ENCODE measurements at places on chromosomes 6 and 20.
A peak's percentile ranks its signal among the peaks of the same experiment; 100 is the strongest.

- DNase-seq: no peak
These were observed 7.1 kb downstream of the TFEB start for GRCh38 chr6:41728073-41728936.

GRCh38 chr6:40891686-40892085 lies 147.3 kb downstream of the UNC5CL start:
- no peak for DNase-seq

DNA sequence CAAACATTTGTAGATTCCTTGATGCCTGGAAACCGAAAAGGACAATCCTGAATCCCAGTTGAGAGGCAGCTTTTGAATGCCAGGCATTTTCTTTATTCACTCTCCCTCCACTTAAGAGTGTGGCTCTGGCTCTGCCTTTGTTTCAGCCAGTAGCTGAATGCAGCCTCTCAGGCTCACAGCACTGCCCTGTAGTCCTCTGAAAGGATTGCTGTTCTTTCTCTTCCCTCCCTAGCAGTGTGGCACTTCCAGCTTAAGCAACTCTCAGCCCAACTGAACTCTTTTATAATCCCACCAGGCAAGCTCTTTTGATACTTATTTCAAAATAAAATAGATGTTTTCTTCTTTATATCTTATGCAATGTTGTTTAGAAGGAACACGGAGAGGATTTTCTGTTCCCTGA lies 415.6 kb downstream of the GJA1 start:
- DNase-seq: no peak

DNA sequence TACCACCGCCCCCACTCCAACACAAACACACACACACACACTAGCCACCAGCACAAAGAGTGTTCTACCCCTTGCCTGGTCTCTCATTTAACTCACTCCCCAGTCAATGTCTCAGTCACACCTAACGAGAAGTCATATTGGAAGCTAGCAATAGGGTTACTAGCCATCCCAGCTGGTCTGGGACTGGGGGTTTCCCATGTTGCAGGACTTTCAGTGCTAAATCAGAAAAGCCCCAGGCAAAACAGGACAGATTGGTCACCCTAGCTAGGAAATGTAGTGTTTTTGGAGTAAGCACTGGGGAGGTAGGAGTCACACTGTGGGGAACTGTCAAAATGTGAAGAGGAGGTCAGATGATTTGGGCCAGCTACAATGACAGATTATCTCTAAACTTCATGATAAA lies 158.1 kb downstream of the UNC5CL start:
- DNase-seq: no peak

GRCh38 chr6:118705544-118706491 lies 54.4 kb upstream of the CEP85L start:
- no peak for DNase-seq

DNA sequence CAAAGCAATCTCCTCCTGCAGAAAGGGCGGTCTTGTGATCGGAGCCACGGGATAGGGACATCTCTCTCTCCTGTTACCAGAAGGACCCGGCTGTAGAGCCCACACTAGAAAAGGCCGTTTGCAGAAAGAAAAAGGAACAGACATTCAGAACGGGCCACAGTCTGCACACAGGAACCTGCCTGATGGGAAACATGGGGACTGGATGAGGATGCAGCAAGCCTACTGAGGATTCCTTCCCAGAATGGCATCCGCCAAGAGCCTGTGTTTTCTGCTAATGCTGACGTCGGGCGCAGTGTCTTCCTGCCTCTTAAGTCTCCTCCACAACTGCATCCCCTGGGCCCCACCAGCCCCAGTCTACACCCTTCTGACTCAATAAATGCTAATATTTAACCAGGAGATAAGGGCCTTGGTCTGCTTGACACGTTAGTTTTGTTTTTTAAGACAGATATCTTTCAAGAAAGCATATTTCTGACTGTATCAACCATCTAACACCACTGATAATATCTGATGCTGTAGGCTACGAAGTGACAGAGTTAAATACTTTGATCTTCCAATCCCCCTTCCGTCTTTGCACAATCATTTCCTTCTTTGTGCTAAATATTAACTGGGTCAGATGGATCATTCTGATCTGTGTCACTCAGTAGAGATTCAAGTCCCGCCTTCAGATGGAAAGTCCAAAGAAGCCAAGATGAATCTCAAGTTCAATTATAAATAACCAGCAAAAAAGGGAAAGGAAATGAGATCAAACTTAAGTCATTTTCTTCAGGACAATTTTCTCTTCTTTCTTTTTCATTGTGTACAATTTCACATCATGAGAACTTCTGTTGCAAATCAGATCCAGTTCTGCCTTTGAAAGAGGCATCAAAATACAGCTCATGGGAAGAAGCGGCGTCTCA lies 20.7 kb downstream of the FAM50B start:
- DNase-seq: no peak

- DNase-seq: no peak
These were observed 6.8 kb downstream of the PMEPA1 start for GRCh38 chr20:57703013-57703412.

DNA sequence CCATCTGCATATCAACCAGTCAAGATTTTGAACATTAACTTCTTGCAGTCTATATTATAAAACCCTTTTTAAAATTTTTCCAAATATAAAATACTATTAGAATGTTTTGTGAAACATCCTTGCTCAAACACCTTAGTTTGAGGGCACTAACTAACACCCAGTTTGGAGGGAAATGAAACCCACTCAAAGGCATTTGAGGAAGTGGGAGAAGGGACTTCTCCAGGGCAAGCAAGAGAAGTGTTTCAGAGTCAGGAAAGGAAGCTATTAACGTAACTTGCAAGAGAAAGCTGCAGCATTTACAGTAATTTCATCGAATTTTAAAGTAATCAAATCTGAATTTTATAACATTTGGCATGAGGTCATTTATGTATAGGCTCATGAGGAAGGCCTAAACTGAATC lies 21.3 kb downstream of the MTFR2 start:
- DNase-seq: no peak

DNA sequence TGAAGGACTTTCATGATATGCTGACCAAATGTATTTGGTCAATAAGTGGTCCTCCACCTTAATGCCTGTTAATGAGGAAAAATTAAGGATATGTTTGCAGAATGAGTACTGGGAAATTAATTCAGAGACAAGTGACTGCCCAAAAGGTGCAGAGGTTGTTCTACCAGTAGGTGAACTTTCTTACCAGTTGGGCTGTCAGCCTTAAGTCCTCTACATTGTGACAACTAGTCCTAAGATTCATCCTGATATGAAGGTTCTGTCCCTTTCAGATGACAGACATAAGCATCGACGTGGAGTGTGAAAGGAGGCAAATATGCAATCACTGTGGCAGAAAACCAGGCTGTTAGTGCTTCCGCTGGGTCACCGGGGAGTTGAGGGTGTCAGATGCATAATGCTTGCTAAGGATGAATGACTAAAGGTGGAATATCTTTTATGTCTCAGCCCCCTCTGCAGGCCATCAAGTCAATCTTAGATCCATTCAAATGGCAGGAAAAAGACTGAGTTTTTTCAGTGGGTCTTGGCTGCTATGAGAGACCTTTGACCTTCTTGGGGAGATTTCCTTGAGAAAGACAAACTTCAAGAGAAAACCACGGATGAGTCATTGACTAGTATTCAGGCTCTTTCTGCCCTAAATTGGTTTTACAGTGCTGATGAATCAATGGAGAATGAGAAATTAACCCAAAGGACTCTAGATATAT lies 226.0 kb downstream of the TPBG start:
- DNase-seq: peak; percentile 74

DNA sequence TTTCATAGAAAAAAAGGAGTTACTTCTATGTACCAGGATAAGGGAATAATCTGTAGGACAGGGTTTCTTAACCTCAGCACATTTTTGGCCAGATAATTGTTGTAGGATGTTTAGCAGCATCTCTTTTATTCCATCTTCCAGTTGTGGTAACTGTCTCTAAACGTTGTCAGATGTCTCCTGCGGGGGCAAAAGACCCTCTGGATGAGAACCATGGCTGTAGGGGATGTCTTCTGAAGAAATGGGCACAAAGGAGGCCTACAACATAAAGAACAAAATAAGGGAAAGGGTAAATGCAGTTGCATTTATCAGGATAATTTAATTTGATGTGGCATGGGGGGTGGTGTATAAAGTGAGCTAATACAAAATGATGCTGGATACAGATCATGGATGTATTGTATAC lies 4.1 kb upstream of the FBXO5 start:
- no peak for DNase-seq

GRCh38 chr6:2899596-2899995 lies 3.5 kb downstream of the SERPINB9 start:
- DNase-seq: no peak

GRCh38 chr20:46833360-46833759 lies 61.3 kb upstream of the EYA2 start:
- no peak for DNase-seq

DNA sequence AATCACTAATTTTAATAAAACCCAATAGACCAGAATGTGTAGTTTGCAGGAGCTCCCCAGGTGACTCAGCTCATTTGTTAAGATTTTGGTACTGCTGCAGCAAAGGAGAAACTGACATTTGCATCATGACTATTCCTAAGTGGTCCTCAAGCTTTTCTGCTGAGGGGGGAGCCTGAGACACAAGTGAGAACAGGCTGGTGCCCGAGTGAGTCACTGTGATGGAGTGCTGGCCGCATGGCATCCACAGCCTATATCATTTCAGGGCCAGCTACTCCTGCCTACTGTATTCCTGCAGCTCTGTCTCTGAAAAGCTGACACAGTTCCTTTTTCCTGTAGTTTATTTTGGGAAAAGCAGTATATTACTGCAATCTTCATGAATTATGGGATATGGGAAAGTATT lies 113.7 kb upstream of the ENPP5 start:
- no peak for DNase-seq

GRCh38 chr6:42727087-42727611 lies 4.8 kb upstream of the PRPH2 start:
- DNase-seq: no peak

DNA sequence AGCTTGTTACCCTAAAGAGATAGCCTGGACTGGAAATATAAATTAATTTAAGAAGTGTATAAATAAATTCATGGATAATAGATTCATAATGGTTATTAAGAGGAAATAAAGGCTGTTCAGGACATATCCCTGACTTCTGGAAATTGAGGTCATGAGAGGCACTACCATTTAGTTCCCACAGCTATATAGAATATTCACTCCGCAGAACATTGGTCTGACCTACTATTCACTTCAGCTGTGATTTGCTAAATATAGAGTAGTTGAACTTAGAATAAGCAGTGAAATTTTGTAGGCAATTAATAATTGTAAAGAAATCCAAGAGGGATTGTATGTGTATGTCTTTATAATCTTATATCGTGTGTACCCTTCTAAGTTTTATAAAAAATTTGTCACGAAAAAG lies 112.8 kb downstream of the ARID1B start:
- DNase-seq: no peak

- no peak for DNase-seq
These were observed at the start of the genes KCTD20 and PXT1 for GRCh38 chr6:36442671-36443470. Gene KCTD20, plus strand, starts transcription at chr6:36443000. Its CDS starts 27,098 bp downstream, at chr6:36470098. Gene PXT1, minus strand, starts transcription at chr6:36442854. Its CDS starts 16,772 bp downstream, at chr6:36426082.

DNA sequence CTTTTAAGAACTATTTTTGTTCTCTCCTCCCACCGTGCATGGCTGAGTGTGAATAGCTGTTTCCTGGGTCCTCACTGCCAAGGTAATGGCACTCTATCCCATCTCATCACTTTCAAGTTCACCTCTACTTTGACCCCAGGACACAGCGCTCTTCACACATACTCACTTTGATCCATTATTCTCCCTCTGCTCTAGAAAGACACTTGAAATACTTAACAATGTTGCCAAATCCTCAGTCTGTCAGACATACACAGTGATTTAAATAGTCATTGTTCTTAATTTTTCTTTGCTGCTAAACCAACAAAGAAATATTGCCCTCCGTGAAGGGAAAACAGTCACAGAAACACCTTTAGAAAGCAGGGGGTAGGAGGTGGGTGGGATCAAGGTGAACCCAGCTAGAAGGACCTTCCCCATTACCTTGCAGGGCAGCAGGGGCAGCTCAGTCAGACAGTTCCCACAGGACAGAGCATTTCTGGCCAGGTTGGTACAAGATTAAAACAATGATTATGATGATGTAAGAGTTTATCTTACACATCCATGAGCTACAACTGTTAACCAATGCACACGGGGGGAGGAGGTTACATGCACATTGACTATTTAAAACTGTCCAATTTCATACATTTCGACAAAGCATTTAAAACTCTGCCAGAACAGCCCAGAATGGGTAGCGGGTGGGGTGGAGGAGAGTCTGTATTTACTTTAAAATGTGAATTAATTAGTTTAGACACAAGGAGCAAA lies 2.4 kb downstream of the SLC22A23 start:
- DNase-seq: no peak

DNA sequence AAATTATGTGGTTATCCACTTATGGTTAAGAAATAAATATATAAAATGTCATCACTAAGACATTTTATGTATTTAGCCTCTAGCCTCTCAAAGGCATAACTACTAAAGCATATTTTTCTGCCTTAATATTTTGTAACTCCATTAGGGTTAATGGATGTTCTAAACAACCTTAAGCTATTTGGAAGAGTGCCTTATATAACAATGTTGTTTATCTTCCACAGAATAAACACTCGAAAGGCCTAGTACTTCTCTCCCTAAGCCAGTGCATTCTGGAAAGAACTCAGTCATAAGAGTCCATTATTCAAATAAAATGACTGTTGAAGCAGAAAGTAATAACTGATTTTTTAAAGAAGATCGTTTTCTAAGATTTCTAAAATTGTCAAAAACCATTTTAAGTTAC lies 15.0 kb upstream of the PRIM2 start:
- no peak for DNase-seq

- no peak for DNase-seq
These were observed 4.4 kb upstream of the RPS21 start for GRCh38 chr20:62382306-62383198.

DNA sequence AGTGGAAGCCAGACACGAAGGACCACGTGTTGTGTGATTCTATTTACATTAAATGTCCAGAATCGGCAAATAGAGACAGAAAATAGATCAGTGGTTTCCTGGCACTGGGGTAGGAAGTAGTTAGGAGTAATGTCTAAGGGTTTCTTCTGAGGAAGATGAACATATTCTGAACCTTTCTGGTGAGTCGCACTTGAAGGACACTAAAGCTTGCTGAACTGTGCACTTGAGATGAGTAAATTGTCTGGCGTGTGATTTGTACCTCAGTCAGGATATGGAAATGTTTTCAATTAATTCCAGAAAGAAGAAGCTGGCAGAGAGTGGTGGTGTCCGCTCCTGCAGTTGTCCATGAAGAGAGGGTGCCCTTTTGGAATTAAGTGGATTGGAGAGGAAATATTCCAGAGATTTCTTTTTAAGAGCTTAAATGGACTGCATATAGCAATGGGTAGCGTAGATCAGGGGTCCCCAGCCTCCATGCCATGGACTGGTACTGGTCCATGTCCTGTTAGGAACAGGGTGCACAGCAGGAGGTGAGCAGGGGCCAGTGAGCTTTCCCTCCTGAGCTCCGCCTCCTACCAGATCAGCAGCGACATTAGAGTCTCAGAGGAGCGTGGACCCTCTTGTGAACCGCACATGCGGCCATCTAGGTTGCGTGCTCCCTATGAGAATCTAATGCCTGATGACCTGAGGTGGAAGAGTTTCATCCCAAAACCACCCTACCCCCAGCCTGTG lies 12.4 kb upstream of the KIF25 start:
- DNase-seq: no peak

GRCh38 chr6:24919056-24919892 lies 16.5 kb downstream of the RIPOR2 start:
- no peak for DNase-seq

Measured in non-pigmented ciliary epithelial cell (primary cell).